ENCODE measurements at places on chromosomes 5 and 9. TPM values are rescaled to one million over a fixed set of nuclear protein-coding genes. Genes with fewer than 3 reads are reported as not detected.

DNA sequence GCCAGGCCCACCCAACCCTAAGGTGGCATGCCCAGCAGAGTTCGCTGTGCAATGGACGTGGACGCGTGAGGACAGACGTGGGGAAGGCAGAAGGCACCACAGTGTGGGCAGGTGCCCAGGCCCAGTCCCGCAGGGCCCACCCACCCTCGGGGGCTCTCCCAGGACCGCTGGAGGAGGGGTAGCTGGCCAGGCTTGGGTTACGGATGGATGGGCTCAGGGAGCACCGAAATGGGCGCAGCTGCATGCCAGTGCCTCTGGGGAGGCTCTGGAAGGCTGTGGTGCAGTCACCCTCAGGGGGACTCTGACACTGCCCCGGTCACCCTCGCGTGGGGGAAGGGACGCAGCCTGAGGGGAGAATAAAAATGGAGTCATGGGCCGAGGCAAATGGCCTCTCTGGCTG lies 9.6 kb upstream of the GPSM1 start:
- no peaks in the 10 kb centered on the region for H3K36me3 ChIP-seq
- H3K4me1 ChIP-seq, result no peaks in the 10 kb centered on the region
- H3K27ac ChIP-seq, result no peak overlapping the region
- no peak overlapping the region for H3K4me3 ChIP-seq
- no peak for DNase-seq
- H3K27me3 ChIP-seq, result no peaks in the 10 kb centered on the region

DNA sequence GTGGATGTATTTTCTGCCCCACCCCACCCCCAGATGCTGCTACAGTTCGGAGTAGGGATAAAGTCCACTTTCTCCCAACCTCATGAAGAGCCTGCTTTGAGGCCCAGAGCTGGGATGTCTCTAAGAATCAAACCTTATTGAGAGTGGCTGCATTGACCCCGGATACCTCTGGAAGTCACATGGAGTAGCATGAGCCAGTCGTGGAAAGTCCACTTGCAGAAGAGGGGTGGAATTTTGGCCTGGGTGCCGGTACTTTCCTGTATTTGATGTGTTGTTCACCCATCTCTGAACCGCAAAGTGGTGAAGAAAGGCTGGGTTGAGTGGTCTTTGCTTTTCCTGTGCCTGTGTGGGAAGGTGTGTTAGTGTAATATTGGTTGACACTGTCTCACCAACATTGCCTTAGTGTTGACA lies 3.7 kb downstream of the OTULIN start:
- peaks cover 57% of the 10 kb centered on the region for H3K4me1 ChIP-seq
- no peak for DNase-seq
- no peaks in the 10 kb centered on the region for H3K27me3 ChIP-seq
- no peak overlapping the region for H3K27ac ChIP-seq
- H3K36me3 ChIP-seq, result no peaks in the 10 kb centered on the region

FOXD1 gene
- not detected for total RNA-seq

DNA sequence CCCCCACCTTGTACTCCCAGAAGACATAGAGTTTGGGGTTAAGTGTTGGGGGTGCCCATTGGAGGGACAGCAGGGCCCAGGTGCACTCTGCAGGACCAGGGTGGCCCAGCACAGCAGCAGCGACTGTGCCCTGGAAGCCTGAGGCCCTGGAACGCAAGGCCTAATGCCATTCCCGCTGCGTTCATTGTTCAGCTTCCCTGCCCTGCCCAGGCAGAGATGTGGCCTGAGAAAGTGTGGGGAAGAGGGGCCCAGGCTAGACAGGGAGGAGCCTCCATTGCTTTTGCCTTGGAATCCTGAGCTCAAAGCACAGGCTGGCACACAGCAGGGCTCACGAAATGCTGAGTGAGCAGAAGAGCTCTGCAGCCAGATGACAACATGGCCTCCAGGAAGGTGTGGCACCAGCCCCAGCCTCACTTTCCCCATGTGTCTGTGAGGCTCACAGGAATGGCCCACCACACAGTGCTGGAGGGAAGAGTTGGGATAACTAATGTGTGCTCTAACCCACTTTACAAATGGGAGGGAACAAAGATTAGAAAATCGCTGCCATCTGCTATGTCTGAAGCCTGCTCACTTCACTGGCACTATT lies 19.4 kb downstream of the S1PR3 start:
- H3K4me1 ChIP-seq, result no peaks in the 10 kb centered on the region
- no peaks in the 10 kb centered on the region for H3K36me3 ChIP-seq
- H3K4me3 ChIP-seq, result no peak overlapping the region

- H3K36me3 ChIP-seq, result no peaks in the 10 kb centered on the region
- H3K4me3 ChIP-seq, result no peak overlapping the region
- DNase-seq, result no peak
- no peaks in the 10 kb centered on the region for H3K27me3 ChIP-seq
- H3K4me1 ChIP-seq, result peaks cover 8% of the 10 kb centered on the region
These were observed 7.0 kb downstream of the UNC5A start for GRCh38 chr5:176817369-176817840.

- no peaks in the 10 kb centered on the region for H3K36me3 ChIP-seq
- H3K4me1 ChIP-seq, result no peaks in the 10 kb centered on the region
- no peak overlapping the region for H3K27ac ChIP-seq
- DNase-seq, result no peak
These were observed 88.9 kb upstream of the PTPN3 start for GRCh38 chr9:109586993-109587392.

GRCh38 chr5:126615286-126615685 lies 14.5 kb downstream of the PHAX start:
- DNase-seq, result no peak
- H3K27me3 ChIP-seq, result no peaks in the 10 kb centered on the region
- H3K27ac ChIP-seq, result no peak overlapping the region
- no peak overlapping the region for H3K4me3 ChIP-seq
- H3K36me3 ChIP-seq, result peaks cover 10% of the 10 kb centered on the region

- no peaks in the 10 kb centered on the region for H3K36me3 ChIP-seq
- H3K4me3 ChIP-seq, result no peak overlapping the region
- no peak overlapping the region for H3K27ac ChIP-seq
- H3K27me3 ChIP-seq, result no peaks in the 10 kb centered on the region
- no peak for DNase-seq
These were observed 14.7 kb downstream of the FGF18 start for GRCh38 chr5:171433982-171434676.

DNA sequence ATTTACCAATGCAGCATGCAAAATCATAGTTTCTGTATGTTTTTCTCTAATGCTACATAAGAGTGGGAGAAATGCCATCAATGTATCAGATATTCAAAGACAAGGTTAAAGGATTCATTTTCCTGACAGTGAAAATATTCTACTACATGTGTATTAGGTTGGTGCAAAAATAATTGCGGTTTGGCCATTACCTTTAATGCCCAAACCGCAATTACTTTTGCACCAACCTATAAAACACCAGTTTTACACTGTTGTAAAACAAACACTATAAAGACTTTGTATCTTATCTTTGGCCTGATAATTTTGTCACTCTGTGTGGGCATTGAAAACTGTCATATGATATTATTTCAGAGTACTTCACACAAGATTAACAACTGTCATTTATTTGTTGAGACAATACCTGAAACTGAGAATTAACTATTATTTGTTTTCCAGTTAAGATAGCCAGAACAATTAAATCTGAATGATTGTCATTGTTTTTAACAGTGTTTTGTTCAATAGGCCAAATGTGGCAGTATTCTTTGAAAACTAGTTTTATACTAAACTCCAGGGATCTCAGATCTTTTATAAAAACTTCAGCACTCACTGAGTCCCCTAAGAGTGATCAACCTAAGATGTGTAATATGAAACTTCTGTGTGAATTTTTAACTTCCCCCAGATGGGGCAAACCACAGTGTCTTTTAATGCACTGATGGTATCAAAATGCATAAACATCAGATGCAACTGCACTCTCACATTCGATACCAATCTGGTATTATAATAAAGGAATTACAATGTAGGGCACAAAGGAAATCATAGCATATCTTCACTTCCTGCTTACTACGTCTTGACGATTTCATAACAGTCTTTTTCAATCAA lies 53.8 kb upstream of the FBN2 start:
- H3K4me1 ChIP-seq, result no peaks in the 10 kb centered on the region
- no peaks in the 10 kb centered on the region for H3K27me3 ChIP-seq
- no peak for DNase-seq
- H3K27ac ChIP-seq, result no peak overlapping the region
- H3K36me3 ChIP-seq, result no peaks in the 10 kb centered on the region
- no peak overlapping the region for H3K4me3 ChIP-seq

DNA sequence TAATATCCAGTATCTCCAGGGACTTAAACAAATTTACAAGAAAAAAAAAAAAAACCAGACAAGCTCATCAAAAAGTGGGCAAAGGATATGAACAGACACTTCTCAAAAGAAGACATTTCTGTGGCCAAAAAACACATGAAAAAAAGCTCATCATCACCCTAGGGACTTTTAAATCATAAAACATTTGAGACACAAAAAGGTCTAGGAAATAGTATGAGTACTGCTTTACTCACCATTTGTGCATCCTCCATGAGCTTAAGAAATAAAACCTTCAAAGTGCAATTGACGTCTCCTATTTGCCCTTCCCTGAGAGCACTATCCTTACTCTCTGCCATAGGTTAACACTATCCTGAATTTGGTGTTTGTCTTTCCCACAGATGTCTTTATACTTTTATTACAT lies 193.7 kb upstream of the NREP start:
- no peak for DNase-seq
- no peak overlapping the region for H3K4me3 ChIP-seq
- H3K27ac ChIP-seq, result no peak overlapping the region

PPP3R2 gene
- not detected for total RNA-seq

DNA sequence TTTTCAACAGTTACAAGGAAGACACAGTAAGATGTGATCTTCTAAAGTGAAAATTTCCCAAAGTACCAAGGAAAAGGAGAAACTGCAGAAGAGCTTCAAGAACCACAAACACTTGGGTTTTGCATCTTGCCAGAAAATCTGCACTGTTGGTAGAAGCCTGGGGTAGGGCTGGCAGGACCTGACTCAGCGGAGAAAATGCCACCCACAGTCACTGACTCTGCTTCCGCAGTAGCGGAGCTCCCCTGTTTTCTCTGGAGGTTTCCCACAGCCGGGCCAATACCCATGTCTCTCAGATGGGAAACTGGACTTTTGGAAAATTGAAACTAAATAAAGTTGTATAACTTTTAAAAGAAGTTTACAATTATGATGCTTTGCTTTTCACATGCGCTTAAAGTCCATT lies 104.2 kb downstream of the MEF2C start:
- H3K4me3 ChIP-seq, result no peak overlapping the region
- DNase-seq, result peak; percentile 11
- no peaks in the 10 kb centered on the region for H3K27me3 ChIP-seq
- no peaks in the 10 kb centered on the region for H3K4me1 ChIP-seq
- no peaks in the 10 kb centered on the region for H3K36me3 ChIP-seq
- no peak overlapping the region for H3K27ac ChIP-seq

DNA sequence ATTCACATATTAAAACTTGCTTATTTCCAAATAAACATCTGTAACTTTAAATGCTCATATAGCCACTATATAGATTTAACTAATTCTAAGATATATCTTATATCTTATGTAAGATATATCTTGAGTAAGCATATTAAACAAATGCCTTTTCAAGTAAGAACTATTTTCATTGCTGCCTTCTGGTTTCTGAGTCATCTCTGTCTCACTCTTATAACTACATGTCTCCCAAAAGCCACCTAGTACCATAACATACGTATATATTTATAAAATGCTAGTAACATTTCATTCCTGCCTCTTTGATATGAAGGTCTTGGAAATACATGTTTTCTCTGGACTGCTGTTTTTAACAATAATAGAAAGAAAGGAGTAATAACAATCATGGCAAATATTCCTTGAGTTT lies 429.5 kb downstream of the DTWD2 start:
- H3K27me3 ChIP-seq, result no peaks in the 10 kb centered on the region
- no peaks in the 10 kb centered on the region for H3K4me1 ChIP-seq
- no peak for DNase-seq
- no peak overlapping the region for H3K27ac ChIP-seq
- H3K4me3 ChIP-seq, result no peak overlapping the region
- no peaks in the 10 kb centered on the region for H3K36me3 ChIP-seq

DNA sequence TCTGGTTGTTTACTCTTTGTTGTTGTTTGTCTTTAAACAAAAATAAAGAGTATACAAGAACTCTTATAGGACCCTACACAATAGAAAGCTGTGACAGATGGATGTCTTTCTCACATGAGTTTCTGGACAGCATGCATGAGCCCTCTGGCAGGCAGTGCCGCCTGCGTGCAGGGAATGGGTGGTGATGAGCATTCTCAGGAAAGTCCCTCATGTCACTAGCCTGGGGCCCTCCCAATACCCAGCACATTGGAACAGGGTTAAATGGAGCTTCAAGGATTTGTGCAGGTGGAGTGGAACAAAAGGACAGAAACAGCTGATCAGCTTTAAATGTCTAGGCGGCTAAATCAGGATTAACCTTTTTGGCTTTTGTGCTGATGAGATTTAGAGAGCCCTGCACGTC lies 181.0 kb upstream of the CD180 start:
- H3K36me3 ChIP-seq, result no peaks in the 10 kb centered on the region
- no peak overlapping the region for H3K4me3 ChIP-seq
- no peaks in the 10 kb centered on the region for H3K4me1 ChIP-seq

STOM gene
- total RNA-seq, result 70.5 TPM

GRCh38 chr9:34961574-34962490 lies 3.7 kb downstream of the PHF24 start:
- H3K27me3 ChIP-seq, result no peaks in the 10 kb centered on the region
- no peak overlapping the region for H3K27ac ChIP-seq
- peaks cover 10% of the 10 kb centered on the region for H3K4me1 ChIP-seq
- DNase-seq, result no peak
- H3K36me3 ChIP-seq, result no peaks in the 10 kb centered on the region

DNA sequence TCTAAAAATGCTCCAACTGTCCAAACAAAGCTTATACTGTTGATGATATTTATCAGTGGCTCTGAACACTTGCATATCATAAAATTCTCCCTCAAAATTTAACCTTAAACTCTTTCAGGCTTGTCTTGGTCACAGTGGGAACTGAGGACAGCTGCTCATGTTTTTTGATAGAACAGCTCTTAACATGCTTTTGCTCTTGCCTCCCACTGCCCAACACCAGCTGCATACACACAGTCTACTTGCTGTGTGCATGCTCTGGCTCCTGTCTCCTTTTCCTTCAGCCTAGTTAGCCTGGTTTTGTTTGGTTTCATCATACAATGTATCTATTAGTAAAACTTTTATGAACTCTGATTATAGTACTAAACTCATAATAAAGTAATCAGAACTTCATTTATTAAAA lies 64.6 kb downstream of the GHR start:
- H3K4me1 ChIP-seq, result no peaks in the 10 kb centered on the region
- H3K27me3 ChIP-seq, result no peaks in the 10 kb centered on the region
- H3K4me3 ChIP-seq, result no peak overlapping the region
- no peak for DNase-seq
- no peaks in the 10 kb centered on the region for H3K36me3 ChIP-seq

INSL4 gene
- total RNA-seq, result not detected

- H3K27me3 ChIP-seq, result no peaks in the 10 kb centered on the region
- H3K27ac ChIP-seq, result no peak overlapping the region
- H3K36me3 ChIP-seq, result no peaks in the 10 kb centered on the region
- H3K4me1 ChIP-seq, result peaks cover 53% of the 10 kb centered on the region
These were observed 2.4 kb downstream of the MACIR start for GRCh38 chr5:103260951-103261350.

- H3K36me3 ChIP-seq, result no peaks in the 10 kb centered on the region
- peak; percentile 43 for DNase-seq
- H3K4me3 ChIP-seq, result no peak overlapping the region
These were observed 4.2 kb upstream of the NRARP start for GRCh38 chr9:137306066-137306849.

GRCh38 chr5:40615586-40616170 lies 64.0 kb upstream of the PTGER4 start:
- DNase-seq, result no peak
- H3K27ac ChIP-seq, result peak overlapping the region; percentile 19
- no peaks in the 10 kb centered on the region for H3K4me1 ChIP-seq
- H3K27me3 ChIP-seq, result no peaks in the 10 kb centered on the region
- H3K36me3 ChIP-seq, result no peaks in the 10 kb centered on the region

- no peaks in the 10 kb centered on the region for H3K27me3 ChIP-seq
- no peak overlapping the region for H3K27ac ChIP-seq
- H3K4me1 ChIP-seq, result no peaks in the 10 kb centered on the region
- no peaks in the 10 kb centered on the region for H3K36me3 ChIP-seq
- H3K4me3 ChIP-seq, result no peak overlapping the region
These were observed 204.8 kb upstream of the HAPLN1 start for GRCh38 chr5:83925321-83925954.

Measured in body of pancreas (tissue), 4 donors.